Activated CD4-positive, CD25-positive, alpha-beta regulatory T cell treated with anti-CD3 and anti-CD28 coated beads, Interleukin-2, amount 50 U/mL, for 72 hours (primary cell): ENCODE measurements at places on chromosomes 7 and 10.

DNA sequence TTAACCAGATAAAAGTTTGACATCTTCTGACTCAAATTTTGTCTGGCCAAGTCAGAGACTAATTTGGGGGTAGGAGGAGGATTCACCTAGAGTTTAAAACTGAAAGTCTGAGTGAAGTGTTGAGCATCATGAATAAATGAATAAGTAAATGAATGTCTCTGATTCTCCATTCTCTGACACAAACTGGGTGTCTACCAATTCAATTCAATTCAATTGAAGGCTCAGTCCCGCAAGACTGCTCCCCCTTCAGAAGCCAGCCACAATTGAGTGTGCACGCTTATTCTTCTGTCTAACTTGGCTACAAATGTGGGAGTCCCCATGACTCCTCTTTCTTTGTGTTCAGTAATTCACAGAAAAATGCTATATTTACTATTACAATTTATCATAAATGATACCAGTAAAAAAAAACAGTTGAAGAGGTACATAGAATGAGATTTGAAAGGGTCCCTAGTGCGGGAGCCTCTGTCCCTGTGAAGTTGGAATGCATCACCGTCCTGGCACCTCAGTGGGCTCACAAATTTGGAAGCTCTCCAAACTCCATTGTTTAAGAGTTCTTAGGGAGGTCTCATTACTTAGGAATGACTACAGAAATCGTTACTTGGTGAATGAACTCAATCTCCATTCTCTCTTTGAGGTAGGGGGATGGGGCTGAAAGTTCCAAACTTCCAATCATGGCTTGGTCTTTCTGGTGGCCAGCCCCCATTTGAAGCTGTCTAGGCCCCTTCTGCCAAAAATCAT lies 243.7 kb upstream of the PHYHIPL start:
- DNase-seq: no peak

- DNase-seq: no peak
These were observed 19.8 kb downstream of the CDK1 start for GRCh38 chr10:60798031-60798430.

DNA sequence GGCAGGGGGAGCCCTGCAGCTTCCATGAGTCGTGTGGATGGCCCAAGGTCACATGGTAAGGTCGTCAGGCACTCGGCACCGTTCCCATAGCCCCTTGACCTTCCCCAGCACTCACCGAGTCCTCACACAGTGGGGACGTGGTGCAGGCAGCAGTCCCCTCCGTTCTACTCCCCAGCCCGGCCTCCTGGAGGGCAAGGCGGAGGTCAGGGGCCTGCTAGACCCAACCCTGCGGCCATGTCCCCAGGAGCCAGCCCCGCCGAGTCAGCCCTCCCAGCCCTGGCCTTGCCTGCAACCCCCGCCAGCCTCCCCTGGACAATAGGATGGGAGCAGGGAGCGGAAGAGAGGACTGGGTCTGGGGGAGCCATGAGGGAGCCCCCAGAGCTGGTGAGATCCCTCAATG lies 65.2 kb downstream of the ELFN1 start:
- DNase-seq: no peak

DNA sequence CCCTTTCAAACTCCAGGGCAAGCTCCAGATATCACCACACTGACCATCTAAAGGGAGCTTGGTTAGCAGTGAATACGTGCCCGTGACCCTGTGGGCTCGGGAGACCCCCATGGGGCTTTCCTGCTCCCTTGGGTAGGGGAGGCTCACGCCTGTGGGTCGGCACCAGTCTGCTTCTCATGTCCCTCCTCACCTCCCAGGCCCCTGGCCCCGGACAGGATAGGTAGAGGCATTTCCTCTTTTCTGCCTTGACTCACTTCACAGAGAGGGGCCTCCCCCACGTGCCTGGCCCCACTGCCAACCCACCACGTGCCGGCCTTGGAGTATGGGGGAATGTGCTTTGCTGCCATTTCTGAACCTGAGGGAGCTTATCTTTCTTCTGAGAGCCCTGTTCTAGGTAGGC lies 131.3 kb upstream of the FAM20C start:
- no peak for DNase-seq

- DNase-seq: no peak
These were observed 4.8 kb upstream of the LIPA start for GRCh38 chr10:89256340-89256739.

DNA sequence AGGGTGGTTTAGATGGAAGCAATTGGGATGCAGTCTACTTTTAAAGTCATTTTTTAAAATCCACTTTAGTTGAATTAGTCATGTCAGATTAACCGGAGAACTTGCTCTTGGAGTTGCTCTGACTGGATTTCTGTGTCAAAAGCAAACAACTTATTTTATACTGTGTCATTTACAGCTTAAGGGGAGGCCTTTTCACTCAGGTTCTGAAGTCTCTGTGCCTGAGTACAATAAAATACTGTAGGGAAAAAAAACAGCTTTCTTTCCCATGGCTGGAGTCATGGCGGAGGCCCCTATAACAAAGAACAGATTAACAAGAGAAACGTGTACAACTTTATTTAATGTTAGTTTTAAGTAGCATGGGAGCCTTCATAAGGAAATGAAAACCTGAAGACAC lies 39.2 kb upstream of the MSRB2 start:
- DNase-seq: no peak

DNA sequence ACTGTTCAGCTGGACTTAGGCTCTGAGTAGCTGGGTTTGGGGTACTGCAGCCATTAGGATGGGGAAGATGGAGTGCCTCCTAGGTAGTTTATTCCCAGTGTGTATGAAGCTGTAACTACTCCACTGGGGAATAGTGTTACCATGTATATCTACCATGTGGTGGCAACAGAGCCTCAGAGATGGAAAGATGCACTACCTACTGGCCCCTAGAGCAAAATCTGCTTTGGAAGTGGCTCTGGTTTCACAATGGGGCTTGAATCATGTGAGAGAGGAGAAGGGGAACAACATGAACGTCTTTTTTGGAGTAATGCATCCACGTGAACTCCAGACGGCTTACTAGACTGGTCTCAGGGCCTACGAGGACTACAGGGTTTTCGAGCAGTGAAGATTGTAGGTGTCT lies 167.3 kb downstream of the CALCR start:
- DNase-seq: no peak

DNA sequence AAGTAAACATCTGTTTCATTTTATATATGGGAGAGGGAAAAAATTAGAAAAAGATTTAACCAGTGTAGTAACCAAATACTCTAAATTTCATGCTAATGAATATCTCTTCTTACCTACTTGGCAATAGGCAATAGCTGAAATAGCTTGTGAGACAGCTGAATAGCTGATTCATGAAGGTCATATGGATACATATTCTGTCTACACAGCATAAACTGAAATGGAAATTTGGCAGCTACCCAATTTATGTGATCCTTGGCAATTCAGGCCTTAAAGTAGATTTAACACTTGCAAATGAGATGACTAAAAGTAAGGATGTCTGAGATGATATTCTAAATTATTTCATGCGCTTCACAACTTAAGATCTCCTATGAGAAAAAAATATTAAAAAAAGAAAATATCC lies 261.2 kb upstream of the SEMA3A start:
- DNase-seq: no peak

GRCh38 chr7:105805447-105806019 lies 70.9 kb downstream of the ATXN7L1 start:
- no peak for DNase-seq

DNA sequence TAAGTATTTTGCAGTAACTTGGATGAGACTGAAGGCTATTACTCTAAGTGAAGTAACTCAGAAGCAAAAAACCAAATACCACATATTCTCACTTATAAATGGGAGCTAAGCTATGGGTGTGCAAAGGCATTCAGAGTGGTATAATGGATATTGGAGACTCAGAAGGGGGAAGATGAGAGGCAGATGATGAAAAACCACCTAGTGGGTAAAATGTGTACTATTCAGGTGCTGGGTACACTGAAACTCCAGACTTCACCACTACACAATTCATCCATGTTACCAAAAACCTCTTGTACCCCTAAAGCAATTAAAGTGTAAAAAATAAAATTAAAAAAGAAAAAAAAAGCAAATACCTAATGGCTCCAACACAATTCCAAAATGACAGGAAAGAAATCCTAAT lies 351.7 kb downstream of the NXPH1 start:
- DNase-seq: no peak

- no peak for DNase-seq
These were observed 926 bp upstream of the C10orf71 start for GRCh38 chr10:49297818-49298670.

GRCh38 chr10:74558403-74558802 lies 268.0 kb upstream of the KAT6B start:
- no peak for DNase-seq

DNA sequence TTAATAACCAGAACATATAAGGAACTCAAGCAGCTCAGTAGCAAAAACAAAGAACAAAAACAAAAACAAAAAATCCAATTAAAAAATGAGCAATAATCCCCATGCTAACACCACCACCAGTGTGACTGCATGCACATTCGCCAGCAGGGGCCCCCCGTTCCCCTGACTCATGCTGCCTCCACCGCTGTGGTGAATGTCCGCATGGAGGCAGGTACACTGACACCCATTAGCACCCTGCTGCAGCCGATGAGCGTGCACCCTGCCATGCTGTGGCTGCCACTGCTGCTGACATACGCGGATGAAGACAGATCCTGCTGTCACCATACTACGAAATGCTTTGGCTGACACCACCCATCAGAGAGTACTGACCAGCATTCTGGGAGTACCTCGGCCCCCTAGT lies 321.6 kb upstream of the LRRTM3 start:
- no peak for DNase-seq

GRCh38 chr7:150959739-150960734 lies 18.1 kb downstream of the KCNH2 start:
- no peak for DNase-seq

- DNase-seq: no peak
These were observed 49.5 kb downstream of the FAM53B start for GRCh38 chr10:124694481-124695220.

DNA sequence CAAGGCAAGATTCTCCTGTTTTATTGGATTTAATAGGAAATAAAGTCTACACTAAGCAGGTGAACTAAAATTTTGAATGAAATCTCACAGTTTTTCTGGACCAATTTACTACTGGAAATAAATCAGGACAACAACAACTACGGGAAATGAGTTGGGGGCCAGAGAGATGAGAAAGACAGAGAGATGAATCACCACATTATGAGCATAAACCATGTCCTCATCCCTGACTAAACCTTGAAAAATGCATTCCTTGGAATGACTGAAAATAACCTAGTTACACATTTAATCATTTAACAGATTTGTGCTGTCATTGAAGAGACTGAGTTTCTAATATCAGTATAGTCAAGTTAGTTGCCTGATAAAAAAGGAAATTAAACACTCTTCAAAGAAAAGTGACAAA lies 608.4 kb upstream of the KCND2 start:
- DNase-seq: no peak

- no peak for DNase-seq
These were observed 135.7 kb downstream of the MAGI2 start for GRCh38 chr7:79317728-79318127.

GRCh38 chr7:70778585-70778984 lies 353.4 kb upstream of the GALNT17 start:
- DNase-seq: no peak

DNA sequence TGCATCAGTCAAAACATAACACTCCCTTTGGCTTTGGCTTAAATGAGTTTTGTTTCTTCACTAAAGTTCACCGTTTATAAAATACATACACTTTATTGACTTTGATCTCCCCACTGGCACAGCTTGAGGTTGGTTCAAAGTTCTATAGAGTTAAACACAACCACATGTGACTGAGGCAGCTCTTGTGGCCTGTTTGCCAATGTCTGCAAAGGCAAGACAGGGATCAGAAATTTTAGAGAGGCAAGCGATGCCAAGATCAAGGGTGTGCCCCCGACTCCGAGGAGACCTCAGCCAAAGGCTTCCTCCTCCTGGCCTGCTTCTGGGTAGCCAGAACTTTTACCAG lies 129.8 kb upstream of the JCAD start:
- no peak for DNase-seq

- DNase-seq: no peak
These were observed 58.5 kb downstream of the ELMO1 start for GRCh38 chr7:37390114-37390513.

DNA sequence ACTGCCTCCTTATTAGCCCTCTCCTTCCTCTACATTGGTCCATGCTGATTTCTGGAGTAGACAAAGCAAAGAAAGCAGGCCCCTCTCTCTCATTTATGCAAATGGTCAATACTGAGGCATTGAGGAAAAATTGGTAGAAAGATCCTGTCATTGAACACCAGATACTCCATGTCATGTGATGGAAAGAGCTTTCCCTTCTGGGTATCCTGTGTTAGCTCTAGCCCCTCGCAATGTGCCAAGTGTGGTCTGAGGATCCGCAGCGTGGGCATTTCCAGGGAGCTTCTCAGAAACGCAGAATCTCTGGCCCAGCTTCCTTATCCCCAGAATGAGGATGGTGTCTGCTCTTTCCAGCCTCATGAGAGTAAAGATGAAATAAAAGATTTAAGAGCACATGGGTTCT lies 159.1 kb downstream of the CREB5 start:
- DNase-seq: no peak

GRCh38 chr7:145263886-145264285 lies 428.0 kb upstream of the TPK1 start:
- no peak for DNase-seq

DNA sequence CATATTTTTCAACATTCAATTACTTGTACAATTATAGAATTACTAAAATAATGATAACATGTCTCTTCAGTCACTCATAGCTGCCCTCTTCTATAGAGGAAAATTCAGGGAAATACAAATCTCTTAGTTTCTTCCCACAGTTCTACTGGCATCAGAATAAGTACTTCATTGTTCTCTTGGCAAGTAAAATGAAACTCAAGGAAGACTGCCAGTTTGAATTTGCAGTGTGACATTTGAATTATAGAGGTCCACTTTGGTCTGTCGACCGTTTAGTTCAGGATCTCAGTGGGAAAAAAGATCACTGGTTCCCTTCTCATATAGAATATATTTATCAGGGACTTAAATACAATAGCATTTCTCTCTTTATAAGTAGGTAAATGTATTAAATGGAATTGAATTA lies 114.5 kb downstream of the PON1 start:
- DNase-seq: no peak

- no peak for DNase-seq
These were observed 473.8 kb downstream of the KIF20B start for GRCh38 chr10:90175161-90175681.

GRCh38 chr10:11165591-11166543 lies 148.2 kb downstream of the CELF2 start:
- DNase-seq: peak; percentile 62

DNA sequence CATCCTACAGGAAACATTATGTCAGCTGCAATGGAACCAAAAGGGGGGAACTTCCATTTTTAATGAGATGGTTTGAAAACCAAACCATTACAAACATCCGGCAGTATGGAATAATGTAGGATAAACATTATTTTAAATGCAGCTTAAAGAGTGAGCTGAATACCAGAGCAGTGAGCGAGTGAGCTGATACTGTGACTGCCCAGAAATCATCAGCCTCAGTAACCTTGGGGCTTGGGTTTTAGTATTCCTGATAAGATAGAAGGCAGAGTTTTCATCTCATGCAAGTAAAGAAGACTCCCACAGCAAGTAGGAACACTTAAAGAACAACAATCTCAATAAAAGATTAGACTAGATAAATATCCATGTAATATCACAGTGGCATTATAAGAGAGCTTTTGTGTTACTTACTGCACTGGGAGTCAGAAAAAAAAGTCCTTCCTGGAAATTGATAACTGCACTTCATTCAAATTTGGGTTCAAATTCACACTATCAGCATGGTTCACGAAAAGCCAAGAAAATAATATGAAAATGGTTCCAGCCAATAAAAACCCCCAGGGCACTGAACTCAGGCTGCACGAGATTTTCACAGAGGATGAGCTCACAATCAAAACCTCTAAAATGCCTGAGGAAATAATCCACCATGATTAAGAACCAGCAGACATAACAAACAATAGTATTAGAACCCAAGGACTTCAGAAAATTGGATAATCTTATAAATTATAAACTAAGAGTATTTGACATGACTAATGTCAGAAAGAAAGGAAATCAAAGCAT lies 115.7 kb downstream of the MTPAP start:
- DNase-seq: no peak
